H54 (cell line): ENCODE measurements at places on chromosomes 6 and 20.
A peak's percentile ranks its signal among the peaks of the same experiment; 100 is the strongest.

- no peak for DNase-seq
Observed at GRCh38 chr20:32429343-32429742, 71.2 kb downstream of the ASXL1 start.

- DNase-seq, result peak; percentile 15
Observed at GRCh38 chr6:143673669-143674068, 4.1 kb upstream of the PHACTR2 start.

DNA sequence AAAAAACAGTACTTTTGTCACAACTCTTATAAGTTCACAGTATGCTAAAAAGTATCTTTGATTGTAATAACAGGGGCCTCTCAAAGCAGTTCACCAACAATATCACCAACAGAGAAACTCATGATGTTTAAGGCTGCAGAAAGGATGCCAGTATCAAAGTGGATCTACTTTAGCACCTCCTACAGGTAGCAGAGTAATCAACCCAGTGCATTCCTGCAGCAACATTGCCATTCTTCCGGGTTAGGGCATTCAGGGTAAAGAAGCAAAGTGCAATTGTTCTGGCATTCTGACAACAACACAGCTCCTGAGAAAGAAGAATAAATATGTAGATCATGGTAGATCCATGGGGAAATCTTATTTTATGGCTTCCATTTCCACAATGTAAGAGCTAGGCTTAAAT is 7.6 kb upstream of the SLC17A4 start:
- DNase-seq, result no peak

GRCh38 chr6:11938285-11938890 is 73.7 kb upstream of the HIVEP1 start:
- DNase-seq, result no peak

DNA sequence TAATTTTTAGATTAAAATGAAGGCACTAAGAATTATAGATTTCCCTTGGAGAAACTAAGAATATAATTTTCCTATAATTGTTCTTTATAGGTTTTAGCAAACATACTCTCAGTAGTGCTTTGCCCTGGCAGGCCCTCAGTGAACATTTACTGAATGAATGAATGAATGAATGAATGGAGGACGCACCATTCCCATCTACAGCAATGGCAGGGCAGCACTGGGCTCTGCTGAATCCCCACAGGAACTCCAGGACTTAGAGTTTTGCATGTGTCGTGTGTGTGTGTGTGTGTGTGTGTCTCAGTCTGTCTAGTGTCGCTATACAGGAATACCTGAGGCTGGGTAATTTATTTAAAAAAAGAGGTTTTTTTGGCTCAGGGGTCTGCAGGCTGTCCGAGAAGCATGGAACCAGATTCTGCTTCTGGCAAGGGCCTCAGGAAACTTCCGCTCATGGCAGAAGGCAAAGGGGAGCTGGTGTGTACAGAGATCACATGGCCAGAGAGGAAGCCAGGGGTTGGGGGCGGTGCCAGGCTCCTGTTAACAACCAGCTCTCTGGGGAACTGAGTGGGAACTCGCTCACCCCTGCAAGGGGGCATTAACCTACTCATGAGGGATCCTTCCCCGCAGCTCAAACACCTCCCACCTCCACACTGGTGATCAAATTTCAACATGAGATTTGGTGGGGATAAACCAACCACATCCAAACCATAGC is 20.1 kb downstream of the RNASET2 start:
- no peak for DNase-seq

DNA sequence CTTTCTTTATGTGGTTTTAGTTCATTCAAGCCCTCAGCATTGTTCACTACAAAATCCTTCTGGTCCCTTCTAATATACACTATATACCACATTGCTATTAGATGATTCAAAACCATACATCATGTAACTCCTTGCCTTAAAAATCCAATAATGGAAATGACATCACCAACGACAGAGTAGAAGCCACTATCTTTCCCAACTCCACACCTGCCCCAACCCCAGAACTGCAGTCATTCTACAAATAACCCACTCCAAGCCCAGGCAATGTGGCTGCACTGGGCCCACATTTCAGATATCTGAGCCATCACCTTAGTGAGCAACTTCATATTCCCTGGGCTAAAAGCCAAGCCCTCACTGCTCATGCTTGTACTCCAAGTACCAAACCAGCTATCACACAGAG is 22.6 kb upstream of the RUNX2 start:
- DNase-seq, result no peak

- DNase-seq, result no peak
Observed at GRCh38 chr20:10385850-10386544, 48.0 kb downstream of the MKKS start.

DNA sequence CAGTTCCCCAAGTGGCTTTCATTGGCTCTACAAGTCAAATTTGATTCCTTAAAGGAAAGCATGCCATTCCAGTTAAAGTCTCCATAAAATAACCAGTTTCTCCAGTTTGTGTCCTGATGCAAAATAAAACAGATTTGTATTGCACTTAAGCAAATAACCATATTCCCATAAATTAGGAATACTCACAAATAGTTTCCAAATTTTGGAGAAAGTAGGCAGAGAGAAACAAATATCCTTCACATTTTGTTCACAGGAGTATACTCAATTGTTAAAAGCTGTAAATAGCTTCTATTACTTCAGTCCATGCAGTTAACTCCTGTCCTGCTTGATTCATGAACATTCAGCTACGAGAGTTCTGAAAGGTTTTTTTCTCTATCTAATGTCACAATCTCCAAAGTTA is 281.4 kb upstream of the RGS17 start:
- no peak for DNase-seq
